ENCODE measurements at places on chromosomes 6 and 20.

DNA sequence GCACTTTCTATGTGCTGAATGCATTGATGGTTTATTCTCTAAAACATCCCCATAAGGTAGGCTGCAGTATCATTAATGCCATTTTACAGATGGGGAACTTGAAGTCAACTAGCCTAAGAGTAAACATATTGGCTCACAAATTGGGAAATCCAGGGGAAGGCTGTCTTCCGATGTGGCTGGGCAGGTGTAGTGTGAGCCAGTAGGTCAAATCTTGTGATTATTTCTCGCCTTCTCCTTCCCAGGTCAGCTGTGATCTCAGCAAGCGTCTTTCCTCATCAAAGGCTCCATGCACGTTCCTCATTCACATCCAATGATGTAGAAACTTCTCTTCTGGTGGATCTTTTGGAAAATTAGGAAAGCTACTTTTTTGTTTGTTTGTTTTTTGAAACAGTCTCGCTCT lies 94.1 kb upstream of the SHLD1 start:
- no peak for DNase-seq

- peak; percentile 22 for DNase-seq
Observed at GRCh38 chr6:47168180-47168579, 126.0 kb upstream of the ADGRF1 start.

GRCh38 chr20:52817511-52817910 lies 154.6 kb upstream of the TSHZ2 start:
- DNase-seq: no peak

DNA sequence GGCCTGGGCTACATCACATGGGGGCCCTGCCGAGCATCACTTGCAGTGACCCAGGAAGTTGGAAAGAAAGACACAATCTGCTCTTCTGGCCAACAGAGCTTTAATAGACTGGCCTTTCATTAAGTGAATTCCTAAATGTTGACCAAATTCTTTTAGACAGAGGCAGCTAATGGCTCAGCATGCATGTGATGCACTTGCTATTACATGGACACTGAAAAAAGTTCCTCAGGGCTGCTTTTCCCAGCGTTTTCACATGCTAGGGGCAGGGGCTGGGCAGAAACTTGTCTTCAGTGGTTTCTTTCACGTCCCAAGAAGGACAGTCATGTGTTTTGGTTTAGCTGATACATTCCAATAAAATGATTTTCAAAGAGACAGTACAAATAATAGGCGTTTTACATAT lies 651.0 kb upstream of the SLC35B3 start:
- DNase-seq: no peak

- DNase-seq: no peak
Observed at GRCh38 chr20:10551732-10552724, 116.9 kb downstream of the SLX4IP start.

GRCh38 chr6:166575205-166575604 lies 11.3 kb downstream of the RAMACL start:
- no peak for DNase-seq

- no peak for DNase-seq
Observed at GRCh38 chr20:59634435-59635005, 30.2 kb downstream of the PHACTR3 start.

DNA sequence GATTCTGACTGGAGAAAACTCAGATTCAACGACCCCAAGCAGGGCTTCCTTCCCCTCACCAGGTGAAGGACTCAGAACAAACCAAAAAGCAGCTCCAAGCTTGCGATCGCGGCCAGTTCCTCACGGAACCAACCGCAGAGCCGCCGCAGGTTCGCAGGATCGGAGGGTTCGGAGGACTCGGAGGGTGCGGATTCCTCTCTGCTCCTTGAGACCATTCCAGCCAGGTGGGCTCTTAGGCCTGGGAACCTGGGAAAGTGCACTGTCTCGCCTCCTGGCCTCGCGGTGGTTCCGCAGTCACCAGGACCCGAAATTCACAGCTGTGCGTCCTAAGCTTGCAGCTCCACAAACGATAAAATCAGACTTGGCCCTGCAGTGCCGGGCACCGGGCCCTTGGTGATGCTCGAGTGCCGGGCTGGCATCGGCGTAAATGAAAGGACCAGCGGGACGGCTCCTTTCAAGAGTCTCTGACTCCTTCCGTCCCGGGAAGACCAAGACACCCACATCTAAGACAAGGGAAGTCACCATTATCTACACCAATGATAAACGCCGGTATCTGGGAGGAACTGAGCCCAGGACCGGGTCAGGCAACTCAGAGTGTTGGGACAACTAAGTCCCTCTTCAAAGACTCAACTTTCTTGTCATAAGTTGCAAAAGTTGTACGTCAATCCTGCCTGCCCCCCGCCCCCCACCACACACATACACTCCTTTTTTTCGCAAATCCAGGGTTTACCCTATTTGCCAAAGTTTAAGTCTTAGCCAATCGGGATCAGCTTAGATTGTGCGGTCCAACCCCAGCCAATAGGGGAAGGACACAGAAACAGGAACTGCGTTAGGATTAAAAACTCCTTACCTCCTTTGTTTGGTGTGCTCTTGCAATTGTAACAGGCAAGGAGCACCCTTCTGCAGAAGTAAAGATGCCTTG lies 69.8 kb upstream of the PRSS16 start:
- peak; percentile 44 for DNase-seq
